ENCODE measurements at places on chromosomes 1 and 21.

GRCh38 chr1:218467101-218468072, 122.3 kb downstream of the TGFB2 start:
- DNase-seq: no peak

DNA sequence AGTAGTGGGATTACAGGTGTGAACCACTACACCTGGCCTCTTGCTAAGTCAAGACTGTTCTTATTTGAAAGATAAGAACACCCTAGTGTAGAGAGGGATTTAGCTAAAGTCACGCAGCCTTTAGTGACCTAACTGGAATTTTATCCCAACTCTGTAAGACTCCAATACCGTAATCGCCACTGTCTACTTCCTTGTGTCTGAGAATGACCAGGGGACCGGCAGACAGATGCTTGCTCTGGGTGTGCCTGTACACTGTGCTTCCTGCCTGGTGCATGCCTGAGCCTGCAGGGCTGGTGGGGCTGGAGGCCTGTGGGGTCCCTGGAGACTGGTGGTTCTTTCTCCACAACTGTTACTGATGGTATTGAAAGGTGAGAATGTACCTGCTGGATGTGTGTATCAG, 15.3 kb downstream of the MFSD2A start:
- no peak for DNase-seq

DNA sequence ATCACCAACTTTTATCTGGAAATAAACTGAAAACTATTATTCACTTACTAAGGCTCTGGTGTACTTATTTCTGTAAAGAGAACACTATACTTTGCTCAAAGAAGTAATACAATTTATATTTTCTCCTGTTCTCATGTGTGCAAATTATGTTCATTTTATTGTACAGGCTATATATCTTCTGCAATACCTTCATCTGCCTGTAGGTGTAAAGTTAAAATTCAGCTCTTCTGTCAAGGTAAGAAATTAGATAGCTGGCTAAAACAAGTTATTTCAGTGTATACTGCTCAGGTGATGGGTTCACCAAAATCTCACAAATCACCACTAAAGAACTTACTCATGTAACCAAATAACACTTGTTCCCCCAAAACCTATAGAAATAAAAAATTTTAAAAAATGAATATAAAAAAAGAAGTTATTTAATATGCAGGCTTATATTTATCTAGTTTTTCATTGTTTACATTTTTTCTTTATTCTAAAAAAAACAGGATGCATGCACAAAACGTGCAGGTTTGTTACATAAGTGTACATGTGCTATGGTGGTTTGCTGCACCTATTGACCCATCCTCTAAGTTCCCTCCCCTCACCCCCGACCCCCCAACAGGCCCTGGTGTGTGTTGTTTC, 81.5 kb downstream of the PTGER3 start:
- DNase-seq: no peak

GRCh38 chr1:174209347-174210187, 50.2 kb downstream of the RABGAP1L start:
- no peak for DNase-seq

DNA sequence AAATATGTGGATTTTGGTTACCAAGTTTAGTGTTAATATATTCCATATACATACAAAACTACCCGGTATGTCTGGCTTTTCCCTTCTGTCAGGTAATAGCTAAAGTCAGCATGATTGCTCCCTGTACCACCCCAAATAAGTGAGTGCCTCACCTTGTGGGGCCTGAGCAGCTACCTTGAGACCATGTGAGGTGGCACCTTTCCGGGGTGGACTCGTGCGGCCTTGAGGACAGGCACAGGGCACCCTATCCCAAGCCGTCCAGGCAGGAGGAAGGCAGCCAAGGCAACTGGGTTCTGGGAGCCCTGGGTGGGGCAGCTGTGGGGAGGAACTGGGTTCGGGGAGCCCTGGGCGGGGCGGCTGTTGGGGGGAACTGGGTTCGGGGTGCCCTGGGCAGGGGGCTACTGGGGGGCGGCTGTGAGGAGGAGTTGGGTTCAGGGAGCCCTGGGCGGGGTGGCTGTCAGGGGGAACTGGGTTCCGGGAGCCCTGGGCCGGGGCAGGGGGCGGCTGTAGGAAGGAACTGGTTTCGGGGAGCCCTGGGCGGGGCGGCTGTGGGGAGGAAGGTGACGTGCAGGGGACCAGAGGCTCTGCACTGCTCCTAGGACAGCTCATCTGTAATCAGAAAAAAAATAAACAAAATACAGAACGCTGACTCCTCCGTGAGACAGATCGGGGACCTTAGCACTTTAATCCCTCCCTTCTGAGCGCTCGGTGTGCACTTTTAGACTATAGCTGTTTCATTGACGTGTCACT, 63.3 kb downstream of the POFUT2 start:
- no peak for DNase-seq

Measured in stimulated activated CD8-positive, alpha-beta memory T cell treated with anti-CD3 and anti-CD28 coated beads, Interleukin-7, amount 100 ng/mL, for 4 hours (primary cell).